Right atrium auricular region (tissue), 2 donors: ENCODE measurements at places on chromosomes 7 and 10. TPM values are rescaled to one million over a fixed set of nuclear protein-coding genes. Genes with fewer than 3 reads are reported as not detected.

The GPR146 gene
- total RNA-seq: 18.6 TPM

The OR2A5 gene
- total RNA-seq: not detected

The CRYGN gene
- total RNA-seq: 0.90 TPM

The GPR15LG gene
- not detected for total RNA-seq

The CALHM3 gene
- not detected for total RNA-seq

The DPCD gene
- 32.0 TPM for total RNA-seq

The CPA4 gene
- 2.0 TPM for total RNA-seq

The PRKCQ gene
- not detected for total RNA-seq

The ASB13 gene
- 10.5 TPM for total RNA-seq

The IGF2BP3 gene
- total RNA-seq: not detected

The OR6V1 gene
- not detected for total RNA-seq

The SFRP5 gene
- 260 TPM for total RNA-seq

The FOXP2 gene
- 3.8 TPM for total RNA-seq

The SEMA3D gene
- total RNA-seq: 1.4 TPM

The CAMK2B gene
- total RNA-seq: 84.7 TPM

The NEUROG3 gene
- total RNA-seq: not detected

The CCDC3 gene
- 14.9 TPM for total RNA-seq

The MGAM2 gene
- 0.04 TPM for total RNA-seq

The TMEM236 gene
- 0.90 TPM for total RNA-seq

The WIPF3 gene
- total RNA-seq: 2.9 TPM

The UCN3 gene
- not detected for total RNA-seq

The TECPR1 gene
- total RNA-seq: 11.5 TPM

The NUDT13 gene
- 0.90 TPM for total RNA-seq

The TMEM139 gene
- 12.3 TPM for total RNA-seq

The RAMP3 gene
- total RNA-seq: 62.0 TPM

The COL17A1 gene
- total RNA-seq: 6.2 TPM

The GATA3 gene
- total RNA-seq: 1.4 TPM

The RARRES2 gene
- 197 TPM for total RNA-seq

The ZNF862 gene
- 11.0 TPM for total RNA-seq

The SHH gene
- not detected for total RNA-seq

The PRXL2A gene
- 81.2 TPM for total RNA-seq

The AKR1C2 gene
- total RNA-seq: 47.0 TPM
